ENCODE measurements at places on chromosomes 2 and 18.

DNA sequence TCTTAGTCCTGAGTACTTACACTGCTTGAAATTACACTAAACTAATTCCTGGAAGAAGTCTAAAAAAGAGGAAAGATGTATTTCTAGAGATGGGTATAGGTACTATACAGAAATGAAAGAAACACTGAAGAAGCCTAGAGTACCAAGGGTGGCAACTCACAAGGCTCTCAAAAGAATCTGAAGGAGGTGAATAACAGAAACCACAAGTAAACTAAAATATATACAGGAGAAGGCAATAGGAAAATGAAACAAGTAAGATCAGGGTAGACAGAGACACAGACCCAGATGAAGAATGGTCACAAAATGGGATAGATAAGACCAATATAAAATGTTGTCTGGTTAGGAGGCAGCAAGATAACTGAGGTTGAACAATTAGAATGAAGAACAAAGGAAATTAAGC lies 59.9 kb downstream of the USP37 start:
- DNase-seq: no peak

DNA sequence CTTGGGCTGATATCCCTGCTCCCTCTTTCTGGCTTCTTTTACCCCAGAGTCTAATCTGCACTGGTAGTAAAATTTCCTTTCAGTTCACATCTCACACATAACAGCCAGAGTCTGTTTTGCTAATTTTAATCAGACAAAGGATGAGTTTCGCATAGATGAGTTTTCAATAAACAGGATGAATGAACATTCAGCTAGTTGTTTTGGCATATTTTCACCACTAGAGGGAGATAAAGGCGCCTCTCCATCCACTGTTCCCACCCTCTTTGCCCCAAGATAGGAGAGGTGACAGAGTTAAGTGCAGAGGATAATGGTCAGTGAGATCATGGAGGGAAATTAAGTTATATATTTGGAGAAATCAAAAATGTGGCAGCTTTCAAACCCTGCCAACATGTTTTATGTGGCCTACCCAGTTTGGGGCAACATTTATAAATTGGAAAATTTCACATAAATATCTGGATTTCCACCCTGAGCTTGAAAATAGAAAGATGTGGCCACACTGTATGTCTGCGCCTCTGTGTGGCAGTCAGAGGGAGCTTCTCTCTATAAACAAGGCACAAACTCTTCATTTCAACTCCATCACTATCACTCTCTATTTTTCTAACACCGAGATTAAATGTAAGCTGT lies 48.5 kb upstream of the DTNA start:
- DNase-seq: no peak

GRCh38 chr18:70462078-70462439 lies 173.2 kb downstream of the SOCS6 start:
- no peak for DNase-seq

GRCh38 chr2:217195658-217196446 lies 336.0 kb upstream of the TNP1 start:
- DNase-seq: no peak

GRCh38 chr2:152620985-152621384 lies 96.3 kb downstream of the PRPF40A start:
- no peak for DNase-seq

DNA sequence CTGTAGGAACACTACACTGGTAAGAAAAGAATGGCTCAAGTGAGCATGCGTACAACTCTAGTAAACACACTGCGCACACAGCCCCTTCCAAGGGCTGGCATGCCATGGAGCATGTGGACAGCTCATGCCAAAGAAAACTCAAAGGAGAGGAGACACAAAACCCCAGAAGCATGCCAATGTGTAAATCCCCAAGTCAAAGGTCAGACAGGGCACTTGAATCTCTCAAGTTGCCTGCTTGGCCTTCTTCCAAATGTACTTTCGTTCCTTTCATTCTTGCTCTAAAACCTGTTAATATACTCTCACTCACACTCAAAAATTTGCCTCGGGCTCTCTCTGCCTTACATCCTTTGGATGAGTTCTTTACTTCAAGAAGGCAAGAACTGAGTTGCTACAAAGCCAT lies 365.3 kb downstream of the NBAS start:
- DNase-seq: no peak

DNA sequence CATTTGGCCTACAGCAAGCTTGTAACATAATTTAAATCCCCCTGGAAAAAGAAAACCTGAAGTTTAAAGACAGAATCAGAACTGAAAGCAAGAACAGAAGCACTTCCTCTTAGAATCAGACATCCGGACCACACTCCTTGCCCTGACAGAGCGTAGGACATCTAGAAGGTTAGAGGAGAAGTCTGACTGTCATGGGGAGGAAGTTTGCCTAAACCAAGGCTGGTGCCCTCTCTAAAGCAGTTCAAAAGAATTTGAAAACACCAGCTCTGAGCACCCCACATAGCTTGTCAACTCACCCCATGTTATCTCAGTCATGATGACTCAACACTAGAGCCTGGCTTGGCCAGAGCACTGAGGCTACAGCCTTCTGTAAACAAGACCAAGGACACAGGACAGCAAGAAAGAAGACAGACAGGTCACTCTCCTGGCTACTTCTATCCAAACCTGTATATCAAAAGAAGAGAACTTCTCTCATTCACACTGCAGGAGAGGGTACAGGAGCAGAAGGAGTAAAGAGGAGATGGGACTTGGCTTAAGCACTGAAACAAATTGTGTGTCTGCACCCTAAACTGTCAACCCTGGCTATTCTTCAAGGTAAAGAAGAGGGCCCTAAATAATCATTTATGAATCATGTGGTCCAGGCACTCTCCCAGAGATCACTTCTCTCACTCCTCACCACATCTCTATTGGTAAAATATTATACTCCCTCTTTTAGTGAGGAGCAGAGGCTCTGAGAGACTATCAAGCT lies 198.6 kb downstream of the MEMO1 start:
- no peak for DNase-seq
